HT1080 (cell line): ENCODE measurements at places on chromosomes 2 and 18.
A peak's percentile ranks its signal among the peaks of the same experiment; 100 is the strongest.

- DNase-seq = no peak
Measured at GRCh38 chr2:152716805-152717227, 445 bp downstream of the PRPF40A start.

DNA sequence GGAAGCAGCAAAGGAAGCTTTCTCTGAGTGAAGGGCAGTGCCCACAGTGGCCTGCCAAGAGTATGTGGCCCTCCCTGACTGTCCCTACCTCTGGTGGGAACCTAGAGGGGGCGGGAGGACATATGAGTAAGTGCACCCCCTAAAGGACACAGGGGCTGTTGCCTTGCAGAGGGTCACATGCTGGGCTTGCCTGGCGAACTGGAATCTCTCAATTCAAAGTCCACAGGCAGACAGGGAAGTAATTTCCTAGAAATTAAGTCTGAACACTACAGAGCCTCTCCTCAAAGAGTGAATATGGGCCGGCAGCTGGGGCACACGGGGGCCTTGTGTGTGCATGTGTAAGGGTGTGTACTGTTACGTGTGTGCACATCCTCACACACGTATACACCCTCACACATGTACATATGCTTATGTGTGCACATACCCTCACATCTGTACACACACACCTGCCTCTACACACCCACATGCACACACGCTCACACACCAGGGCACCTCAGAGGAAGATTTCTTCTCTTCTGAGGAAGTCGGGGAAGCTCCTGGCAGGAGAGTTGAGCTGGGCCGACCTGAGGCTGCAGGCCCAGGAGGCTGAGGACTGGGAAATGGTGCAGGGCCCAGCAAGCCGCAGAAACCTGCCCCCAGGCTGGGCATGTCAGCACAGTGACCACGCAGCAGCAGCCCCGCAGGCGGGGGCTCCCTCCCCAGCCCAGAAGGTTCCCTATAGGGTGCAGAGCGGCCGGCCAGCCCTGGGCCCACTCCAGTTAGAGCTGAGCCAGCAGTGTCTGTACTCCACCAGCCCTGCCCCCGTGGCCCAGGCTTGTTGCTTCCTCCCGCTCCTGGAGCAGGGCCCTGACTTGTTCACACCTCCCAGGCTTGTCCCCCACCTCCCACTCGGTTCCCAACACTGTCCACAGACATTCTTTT lies 77.4 kb upstream of the TAF1B start:
- no peak for DNase-seq

DNA sequence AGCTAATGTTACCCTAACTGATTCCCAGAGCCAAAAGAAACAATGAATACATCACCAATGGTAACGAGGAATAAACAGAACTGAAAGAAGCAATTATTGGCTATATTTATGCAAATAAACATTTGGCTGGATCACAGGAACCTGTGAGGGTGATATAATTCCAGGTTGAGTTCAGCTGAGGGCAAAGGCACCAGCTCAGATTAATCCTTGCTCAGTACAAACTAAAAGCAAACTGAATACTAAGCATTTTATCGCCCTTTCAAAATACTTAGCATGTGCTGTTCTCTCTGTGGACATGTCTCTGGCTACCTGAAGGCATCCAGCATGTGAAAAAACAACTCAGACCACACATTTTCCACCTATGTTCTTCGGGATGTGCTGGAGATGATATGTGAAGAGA lies 791.7 kb downstream of the METTL4 start:
- no peak for DNase-seq

DNA sequence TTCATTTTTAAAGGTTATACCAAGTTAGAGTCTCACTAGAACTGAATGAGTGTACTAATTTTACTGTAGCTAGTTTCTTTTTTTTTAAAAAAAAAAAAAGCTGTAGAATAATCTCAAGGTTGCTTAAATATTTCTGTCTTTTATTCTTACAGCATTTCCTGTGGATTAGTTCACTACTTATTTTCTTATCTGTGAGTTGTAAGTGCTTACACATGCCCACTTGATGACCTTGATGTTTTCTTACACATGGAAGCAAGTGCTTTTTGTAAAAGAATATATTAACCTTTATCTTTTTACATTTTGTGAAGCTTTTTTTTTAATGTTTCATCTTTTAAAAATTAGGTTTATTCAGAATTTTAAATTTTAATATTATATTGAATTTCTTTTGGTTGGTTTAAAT lies 57.8 kb downstream of the MSH2 start:
- DNase-seq = no peak

DNA sequence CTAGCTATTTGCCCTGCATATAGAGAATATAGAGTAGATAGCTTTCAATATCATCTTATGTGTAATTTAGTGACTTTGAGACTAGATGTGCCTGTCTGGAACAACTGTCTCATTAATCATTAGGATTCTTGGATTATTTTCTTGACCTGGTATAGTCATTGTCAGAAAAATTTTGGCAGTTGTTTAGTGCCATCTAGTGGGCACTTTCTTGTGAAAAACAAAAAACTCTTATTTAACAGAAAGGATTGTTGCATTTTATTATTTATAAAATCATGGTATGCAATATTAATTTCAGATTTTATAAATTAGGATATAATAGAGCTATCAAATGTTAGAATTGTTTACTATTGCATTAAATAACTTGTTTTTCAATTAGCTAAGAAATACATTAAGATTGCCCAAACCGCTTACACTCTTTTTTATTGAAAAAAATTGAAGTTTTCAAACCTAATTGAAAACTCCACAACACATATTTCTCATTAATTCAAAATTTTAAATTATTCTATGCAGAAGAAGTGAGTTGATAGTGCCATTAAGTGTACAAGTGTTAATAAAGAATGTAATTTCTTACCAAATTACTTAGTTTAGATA lies 80.3 kb downstream of the DYNAP start:
- DNase-seq = peak; percentile 46

DNA sequence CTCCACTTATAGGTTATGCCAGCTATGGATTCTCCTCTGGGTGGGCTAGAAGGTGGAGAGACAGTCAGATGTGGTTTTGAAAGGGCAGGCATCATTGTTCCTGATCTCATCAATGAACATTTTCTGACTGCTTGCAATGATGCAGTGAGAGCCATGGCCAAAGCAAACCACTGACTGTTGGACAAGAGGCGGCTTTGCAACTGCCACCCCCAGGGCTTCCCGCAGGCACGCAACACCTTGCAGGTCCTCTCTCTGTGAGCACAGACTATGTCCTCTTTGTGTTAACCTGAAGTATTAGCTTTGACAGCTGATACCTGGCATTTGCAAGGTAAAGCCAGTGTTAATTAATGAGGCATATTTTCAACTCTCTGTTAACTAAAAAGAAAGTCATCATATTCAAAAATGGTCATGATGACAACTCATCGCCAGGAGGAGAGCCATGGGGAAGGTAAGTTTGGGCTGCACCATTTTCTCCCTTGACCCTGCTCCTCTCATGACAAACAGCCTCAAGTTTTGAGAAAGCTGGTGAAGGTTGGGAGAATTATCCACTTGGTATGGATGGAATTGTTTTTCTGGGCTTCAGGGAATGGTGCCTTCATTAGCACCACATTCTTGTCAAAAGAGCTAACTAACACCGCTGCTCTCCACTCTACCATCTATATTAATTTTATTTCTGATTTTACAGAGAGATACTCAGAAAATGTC lies 14.9 kb upstream of the FAM124B start:
- DNase-seq = no peak

DNA sequence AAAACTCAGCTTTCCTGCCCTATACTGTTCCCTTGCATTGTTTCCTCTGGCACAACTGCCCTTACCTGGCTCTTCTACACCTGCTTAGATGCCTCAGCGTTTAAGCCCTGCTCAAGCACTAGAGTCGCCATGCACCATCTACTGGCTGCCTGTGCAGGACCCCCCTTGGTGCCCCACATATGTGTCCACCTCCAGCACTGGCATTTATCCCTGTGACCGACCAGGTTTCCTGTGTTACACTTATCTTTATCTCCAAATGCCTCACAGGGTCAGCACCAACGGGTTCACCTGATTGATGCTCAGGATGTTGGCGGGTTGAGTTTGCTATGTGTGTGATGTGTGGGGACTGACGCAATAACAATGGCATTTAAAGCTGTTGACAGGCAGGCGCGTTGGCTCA lies 177.5 kb downstream of the TMEM18 start:
- no peak for DNase-seq

DNA sequence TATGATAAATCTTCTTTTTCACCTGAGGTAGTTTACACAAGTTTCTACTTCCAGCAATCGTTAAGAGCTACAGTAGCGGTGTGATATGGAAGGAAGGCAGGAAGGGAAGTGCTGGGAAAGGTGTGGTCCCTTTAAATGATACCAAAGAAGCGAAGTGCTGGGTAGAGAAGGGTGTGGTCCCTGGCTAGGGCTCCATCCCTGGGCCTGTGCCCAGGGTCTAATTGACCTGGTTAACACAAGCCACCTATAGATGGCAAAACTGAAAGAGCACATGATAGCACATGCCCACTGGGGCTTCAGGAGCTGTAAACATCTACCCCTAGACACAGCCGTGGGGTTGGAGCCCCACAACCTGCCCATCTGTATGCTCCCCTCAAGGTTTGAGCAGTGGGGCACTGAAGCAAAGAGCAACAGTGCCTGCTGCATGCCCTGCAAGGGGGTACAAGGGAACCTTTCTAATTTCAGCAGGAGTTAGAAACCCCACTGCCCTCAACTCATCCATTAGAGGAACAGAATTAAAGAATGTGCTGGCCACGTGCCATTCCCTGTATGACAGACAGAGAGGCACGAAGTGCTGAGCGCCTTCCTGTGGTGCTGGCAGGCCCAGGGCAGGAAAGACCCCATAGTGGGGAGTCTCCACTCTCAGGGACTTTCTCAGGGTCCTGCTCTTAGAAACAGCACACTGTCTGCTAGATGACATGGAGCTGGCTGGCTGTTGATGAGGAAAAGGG lies 153.1 kb upstream of the LMAN1 start:
- no peak for DNase-seq

DNA sequence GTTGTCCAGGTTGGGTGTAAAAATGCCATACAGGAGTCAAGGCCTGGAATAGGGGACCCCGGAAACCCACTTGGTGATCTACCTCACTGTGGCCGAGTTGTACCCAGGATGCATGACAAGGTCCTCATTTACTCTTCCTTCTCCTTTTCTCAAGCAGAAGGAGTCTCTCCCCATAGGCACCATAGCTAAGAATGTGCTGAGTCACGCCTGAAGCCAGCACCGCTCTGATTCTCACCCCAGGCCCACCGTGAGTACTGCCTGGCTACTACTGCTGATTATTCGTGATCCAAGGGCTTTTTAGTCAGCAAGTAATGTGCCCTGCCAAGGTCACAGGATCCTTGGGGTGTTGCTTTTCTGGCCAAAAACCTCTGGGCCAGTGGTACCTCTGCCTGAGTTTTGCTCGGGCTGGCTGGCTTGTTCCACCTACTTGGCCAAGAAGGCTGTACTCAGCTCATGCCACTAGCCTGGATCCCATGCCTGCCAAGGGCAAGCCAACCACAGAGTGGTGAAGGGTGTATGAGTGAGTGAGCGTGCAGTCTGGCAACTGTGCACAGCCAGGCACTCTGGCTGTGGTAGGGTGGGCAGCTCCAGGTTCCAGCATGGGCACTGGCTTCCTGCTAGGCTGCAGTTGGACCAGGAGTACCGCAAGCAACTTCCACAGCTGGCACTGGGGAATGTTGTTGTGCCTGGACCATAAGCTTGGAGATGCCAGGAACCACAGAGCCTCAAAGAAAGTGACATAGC lies 650.1 kb upstream of the VRK2 start:
- DNase-seq = peak; percentile 22

GRCh38 chr2:188291142-188291616 lies 495 bp upstream of the GULP1 start:
- no peak for DNase-seq

DNA sequence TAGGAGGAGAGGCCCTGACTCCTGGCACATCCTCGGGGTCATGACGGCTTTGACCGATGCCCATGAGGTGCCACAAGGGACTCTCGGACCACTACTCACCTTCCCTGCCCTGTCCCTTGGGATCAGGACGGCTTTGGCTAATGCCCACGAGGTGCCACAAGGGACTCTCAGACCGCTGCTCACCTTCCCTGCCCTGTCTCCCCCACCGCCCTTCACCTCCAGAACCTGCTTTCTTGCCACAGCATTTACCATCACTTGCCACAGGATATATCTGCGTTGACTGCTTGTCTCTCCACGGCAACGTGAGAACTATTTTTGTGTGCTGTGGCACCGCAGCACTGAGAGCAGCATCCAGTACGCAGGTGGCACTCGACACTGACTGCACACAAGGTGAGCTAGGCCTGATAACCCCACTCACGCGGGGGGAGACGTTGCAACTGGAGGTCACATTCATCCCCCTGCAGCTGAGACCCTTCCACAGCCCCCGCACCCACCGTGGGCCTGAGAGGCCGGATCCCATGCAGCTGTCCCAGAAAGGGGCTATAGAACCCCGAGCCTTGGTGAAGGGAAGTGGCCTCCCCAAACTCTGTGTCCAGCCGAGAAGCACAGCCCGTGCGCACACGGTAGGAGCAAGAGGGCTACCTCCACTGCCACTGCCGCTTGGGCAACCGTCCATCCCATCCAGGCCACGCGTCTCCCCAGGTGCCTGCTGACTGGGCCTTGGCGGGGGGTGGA lies 47.5 kb downstream of the ANO7 start:
- no peak for DNase-seq

- no peak for DNase-seq
Measured at GRCh38 chr2:168032091-168032490, 215.3 kb downstream of the STK39 start.

- peak; percentile 74 for DNase-seq
Measured at GRCh38 chr2:85705680-85706039, 11.5 kb downstream of the GNLY start.

GRCh38 chr2:240992572-240993291 lies 5.7 kb upstream of the SNED1 start:
- DNase-seq = no peak

- no peak for DNase-seq
Measured at GRCh38 chr2:238434846-238435751, 8.4 kb downstream of the ASB1 start.
